SHP77 treated with DMSO at 0.1 percent for 48 hours (cell line): ENCODE measurements at places on chromosomes 5 and 9.
A peak's percentile ranks its signal among the peaks of the same experiment; 100 is the strongest.

GRCh38 chr5:66113160-66113559, 30.9 kb upstream of the SREK1 start:
- DNase-seq: no peak

- DNase-seq: peak; percentile 18
These were observed 291.6 kb upstream of the C9orf72 start for GRCh38 chr9:27864644-27865438.

- no peak for DNase-seq
These were observed 5.4 kb upstream of the ZDHHC12 start for GRCh38 chr9:128729302-128729701.

DNA sequence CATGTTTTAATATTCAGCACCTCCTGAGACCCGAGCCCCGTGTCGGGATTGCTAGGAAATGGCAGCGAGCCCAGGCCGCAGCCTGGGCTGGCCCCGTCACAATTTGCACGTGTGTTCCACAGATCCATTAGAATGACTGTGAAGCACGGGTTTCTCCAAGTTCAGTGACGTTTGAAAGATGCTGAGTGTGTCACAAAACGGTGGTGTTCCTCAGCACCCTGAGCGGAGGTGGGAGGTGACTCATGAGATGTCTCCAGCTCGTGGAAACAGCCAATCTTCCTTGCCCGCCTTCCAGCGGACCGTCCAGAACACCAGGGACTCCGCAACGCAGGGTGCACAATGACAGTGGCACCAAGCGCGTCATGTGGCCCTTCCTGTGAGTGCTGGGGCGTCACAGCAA, 412.8 kb downstream of the IRX2 start:
- no peak for DNase-seq

- DNase-seq: no peak
These were observed 28.5 kb upstream of the ANXA6 start for GRCh38 chr5:151186052-151186451.

GRCh38 chr5:136113606-136114005, 19.0 kb upstream of the SMAD5 start:
- DNase-seq: no peak

DNA sequence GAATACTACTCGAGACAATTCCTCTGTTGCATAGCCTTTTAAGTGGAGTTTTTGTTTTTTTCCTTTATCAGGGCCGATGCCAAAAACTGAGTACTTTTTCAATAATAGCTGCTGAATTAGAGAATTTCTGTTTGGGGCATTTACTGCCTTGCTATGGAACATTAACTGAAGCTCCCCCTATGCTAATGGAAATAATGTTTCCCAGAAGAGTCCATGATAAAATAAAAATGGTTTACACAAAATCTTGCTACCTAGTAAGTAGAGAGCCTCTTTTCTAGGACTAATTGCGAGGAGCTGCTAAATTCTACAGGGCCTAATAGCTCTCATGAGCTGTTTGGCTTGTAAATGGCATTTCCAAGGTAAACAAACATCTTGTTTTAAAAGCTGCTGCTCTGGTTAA, 128.2 kb upstream of the MYO10 start:
- DNase-seq: no peak

DNA sequence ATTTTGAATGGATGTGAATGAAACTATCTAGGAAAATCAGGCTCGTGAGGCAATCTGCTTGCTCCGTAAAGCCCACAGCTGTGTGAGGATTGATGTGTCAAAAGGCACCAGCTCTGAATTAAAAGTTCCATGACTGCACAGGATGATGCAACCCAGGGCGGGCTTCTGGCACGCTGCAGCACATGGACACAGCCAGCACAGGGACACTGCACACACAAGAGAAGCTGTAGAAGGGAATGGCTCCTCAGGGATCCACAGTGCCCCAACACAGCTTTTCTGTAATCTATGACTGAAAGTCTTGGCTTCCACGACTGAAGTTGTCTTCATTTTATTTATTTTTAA, 151.0 kb downstream of the GCNT1 start:
- DNase-seq: no peak

- no peak for DNase-seq
These were observed 317.6 kb downstream of the CWC27 start for GRCh38 chr5:65086234-65086890.

DNA sequence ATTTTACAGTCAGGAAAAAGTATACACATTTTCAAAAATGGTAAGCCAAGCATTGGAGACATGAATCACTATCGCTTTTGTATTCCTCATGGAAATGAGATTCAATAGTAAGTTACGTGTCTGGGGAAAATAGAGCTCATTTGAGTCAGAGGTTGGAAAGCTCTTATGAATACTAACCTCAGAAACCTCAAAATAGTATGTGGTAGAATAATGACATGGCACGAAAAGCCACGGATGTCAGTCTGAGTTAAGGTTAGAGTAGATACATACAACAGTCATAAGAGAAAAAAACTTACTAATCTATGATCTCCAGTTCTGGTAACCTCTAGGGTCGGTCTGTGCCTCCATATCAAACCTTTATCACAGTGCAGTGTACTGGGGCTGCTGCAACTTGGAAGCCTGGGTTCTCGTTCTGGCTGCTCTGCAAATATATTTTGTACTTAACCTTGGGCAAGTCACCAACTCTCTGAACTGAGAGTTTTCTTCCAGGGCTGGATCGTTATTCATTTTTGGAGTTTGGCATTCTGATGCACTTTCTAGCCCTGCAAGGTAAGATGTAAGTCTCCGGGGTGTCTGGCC, 31.8 kb downstream of the MAP1B start:
- DNase-seq: no peak

- no peak for DNase-seq
These were observed 3.1 kb upstream of the VAV2 start for GRCh38 chr9:133995012-133995896.

DNA sequence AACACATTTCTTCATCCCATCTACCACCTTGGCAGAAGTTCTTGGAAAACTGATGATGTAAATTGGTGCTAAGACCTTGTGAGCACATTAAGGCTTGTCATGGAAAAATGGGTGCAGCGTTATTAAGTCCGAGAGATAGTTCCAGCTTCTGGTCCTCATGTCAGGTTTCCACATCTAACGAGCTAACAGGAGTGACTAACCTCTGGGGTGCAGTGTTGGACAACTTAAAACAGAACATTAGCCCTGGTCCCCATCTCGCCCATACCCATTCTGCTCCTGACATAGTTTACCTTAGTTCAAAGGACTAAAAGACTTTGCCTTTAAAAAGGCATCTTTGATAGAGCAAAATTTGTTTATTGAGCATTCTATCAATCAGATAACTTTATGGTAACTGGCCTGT, 128.0 kb downstream of the SLC1A3 start:
- no peak for DNase-seq

- no peak for DNase-seq
These were observed 1.6 kb upstream of the SAR1B start for GRCh38 chr5:134634227-134634626.

DNA sequence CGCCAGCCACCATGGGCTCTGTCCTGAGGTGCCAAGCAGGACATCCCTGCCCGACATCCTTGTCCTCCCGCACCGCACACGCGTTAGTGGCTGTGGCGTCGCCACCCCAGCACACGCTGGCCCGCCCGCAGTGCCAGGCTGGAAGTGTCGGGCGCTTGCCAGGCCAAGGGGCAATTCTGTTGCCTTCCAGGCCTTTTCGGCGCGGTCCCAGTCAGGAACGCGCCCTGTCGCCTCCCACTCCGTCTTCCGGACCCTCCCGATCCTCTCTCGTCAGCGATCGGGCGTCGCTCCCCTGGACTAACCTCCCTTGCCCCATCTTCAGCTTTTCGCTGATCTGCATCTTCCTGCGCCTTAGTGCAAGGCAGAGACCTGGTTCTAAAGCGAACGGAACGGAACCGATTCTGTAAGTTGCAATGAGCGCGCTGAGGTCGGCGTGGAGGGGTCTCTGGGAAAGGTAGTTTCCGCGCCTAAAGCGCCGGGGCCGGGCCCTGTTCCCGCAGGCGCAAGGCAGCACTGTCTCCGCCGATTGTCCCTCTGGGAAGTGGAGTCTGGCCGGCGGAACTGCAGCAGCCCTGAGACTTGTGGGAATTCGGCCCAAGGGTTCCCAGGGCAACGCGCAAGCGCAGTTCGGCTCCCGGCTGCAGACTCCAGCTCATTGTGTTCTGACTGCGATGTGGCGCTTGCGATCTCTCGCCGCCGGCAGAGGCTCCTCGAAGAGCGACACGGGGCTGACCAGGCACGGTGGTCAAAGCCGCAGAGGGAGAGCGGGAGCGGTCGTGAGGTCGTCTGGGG, at the start of gene ZNF454:
Gene ZNF454 (plus strand): TSS at position 630 of the 792 bp plus-strand sequence. CDS start 1,594 bp downstream, outside the sequence.
- no peak for DNase-seq

DNA sequence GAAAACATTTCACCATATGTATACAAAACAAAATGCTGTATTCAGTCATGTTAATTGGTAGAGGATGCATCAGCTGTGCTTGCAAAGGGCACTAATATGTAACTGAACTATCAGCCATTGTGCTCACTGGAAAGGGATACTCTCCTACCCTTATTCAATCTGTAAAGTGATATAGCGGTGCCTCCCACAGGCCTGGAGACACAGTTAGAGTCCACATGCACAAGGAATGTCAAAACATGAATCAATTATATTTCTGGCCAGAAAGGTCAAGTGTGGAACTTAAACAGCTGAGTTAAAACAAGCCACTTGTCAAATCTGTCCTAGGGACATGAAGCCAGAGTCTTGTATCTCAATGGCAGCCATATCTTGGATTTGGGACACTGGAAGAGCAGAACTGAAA, 71.2 kb upstream of the IZUMO3 start:
- no peak for DNase-seq

GRCh38 chr5:102932781-102933180, 177.7 kb downstream of the PAM start:
- DNase-seq: no peak

DNA sequence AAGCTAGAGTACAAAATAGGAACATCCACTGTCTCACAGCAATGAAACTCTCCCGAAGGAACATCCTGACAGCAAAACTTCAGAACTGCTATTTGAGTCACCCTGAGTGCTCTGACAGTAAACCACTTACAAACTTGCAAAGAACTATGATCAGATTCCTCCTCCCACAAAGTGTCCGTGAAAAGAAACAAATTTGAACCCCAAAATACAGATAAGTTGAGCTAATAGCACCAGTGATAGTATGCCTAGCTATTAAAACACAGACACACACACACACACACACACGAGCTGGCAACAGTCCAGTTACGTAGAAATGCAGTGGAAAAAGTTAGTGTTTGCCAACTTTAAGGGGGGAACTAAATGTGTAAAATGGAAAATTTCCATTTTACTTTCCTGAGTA, 3.1 kb upstream of the GLIS3 start:
- DNase-seq: no peak
